NCI-H1694 (cell line): ENCODE measurements at places on chromosomes 13 and 19.

GRCh38 chr19:54432144-54432738 is 16.8 kb upstream of the LENG8 start:
- no peak for DNase-seq

DNA sequence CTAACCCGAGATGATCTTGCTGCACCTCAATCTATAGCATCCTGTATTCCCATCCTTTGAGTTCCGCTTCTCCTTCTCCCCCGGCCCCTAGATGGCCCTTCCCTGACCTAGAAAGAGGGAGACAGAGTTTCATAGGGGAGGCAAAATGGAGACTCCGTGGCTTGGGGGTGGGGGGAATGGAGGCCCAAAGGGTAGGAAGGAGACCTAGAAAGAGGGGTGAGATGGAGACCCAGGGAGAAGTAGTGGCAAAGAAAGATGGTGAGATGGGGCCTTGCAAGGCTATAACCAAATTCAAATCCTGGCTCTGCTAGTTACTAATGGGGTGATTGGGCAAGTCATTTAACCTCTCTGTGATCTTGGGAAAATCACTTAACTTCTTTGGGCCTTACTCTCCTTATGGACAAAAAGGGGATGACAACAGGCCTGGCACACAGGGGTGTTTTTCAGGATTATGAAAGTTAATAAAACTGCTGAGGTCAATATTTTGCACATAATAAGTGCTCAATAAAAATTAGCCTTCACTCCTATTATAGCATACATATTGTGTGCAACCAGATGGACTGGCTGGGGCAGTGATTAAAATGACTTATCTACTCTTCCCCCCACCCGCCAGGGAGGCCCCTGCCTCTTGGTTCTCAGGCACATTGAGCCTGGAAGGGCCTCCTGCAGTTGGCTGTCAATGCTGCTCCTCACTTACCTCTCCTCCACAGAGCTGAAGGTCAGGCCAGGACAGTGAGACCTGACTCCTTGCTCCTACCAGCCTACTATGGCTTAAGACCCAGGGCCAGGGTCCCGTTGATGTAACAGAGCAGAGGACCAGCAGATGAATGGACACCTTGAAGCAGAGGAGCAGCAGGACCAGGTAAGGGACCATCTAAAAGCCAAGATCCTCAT is 633 bp downstream of the SPHK2 start:
- DNase-seq = no peak

DNA sequence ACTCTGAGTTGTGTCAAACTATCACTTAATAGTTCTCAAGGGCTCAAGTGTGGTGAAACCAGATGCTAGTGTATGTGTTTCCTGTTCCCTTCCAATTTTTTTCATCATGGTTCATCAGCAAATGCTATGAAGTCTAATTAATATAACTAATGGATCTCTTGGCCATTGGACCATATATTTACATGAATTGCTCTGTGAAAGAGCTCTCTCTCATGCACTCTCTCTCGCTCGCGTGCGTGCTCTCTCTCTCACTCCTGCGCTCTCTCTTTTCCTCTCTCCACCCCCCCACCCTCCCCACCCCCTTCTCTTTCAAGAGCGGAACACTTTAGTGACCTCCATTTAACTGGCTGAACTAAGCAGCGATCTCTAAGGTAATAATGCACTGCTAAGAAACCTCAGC is 547.0 kb upstream of the GPC6 start:
- no peak for DNase-seq

GRCh38 chr19:34284505-34284904 is 30.2 kb downstream of the GARRE1 start:
- DNase-seq = no peak

DNA sequence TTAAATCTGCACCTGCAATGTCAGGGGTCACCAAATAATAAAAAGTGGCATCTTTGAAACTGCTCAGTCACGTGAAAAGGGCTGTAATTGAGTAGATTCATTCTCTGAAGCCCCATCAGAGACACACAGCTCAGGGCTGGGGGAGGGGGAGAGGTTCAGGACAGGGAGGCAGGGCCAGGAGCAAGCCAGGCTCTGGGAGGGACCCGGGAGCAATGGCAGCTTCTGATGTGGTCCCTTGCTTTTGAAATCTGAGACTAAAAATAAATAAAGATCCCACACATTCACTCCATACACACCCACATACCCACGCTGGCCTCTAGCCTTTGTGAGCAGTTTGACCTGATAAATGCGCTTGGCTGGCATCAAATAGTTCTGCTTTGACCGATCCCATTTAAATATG is 32.8 kb downstream of the GSX1 start:
- DNase-seq = no peak

DNA sequence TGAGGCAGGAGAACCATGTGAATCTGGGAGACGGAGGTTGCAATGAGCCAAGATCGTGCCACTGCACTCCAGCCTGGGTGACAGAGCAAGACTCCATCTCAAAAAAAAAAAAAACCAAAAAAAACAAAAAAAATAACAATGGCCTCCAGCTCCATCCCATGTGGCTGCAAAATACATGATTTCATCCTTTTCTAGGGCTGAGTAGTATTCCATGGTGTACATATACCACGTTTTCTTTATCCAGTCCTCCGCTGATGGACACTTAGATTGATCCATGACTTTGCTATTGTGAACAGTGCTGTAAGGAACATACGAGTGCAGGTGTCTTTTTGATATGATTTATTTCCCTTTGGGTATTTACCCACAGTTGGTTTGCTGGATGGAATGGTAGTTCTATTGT is 20.9 kb upstream of the LSM14A start:
- no peak for DNase-seq

- no peak for DNase-seq
Observed at GRCh38 chr19:18225702-18226468, at the start of gene PDE4C. PDE4C (minus strand) TSS chr19:18226438; CDS start chr19:18226415, 23 bp downstream.
